Tibial artery (tissue), 4 donors: ENCODE measurements at places on chromosomes 6 and 20.

DNA sequence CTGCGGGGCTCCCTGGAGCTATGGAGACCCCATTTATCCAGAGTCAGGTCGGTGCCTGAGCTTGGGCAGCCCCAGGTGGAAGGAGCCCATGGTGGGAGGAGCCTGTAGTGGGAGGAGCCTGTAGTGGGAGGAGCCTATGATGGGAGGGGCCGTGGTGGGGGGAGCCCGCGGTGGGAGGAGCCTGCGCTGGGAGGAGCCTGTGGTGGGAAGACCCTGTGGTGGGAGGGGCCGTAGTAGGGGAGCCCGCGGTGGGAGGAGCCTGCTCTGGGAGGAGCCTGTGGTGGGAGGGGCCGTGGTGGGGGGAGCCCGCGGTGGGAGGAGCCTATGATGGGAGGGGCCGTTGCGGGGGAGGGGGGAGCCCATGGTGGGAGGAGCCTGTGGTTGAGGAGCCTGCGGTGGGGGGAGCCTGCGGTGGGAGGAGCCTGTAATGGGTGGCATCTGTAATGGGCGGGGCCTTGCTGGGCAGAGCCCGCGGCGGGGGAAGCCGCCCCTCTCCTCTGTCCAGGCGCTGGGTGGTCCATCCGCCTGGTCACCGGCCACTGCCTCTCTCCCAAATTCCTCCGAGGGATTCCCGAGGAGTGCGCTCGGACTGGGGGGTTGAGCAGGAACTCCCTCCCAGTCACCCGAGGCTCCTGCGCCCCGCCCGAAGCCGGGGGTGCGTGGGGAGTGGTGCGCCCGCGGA lies 567 bp upstream of the FNDC11 start:
- peak; percentile 74 for DNase-seq

- no peak for DNase-seq
Measured at GRCh38 chr6:161354276-161354840, 80.5 kb upstream of the AGPAT4 start.

DNA sequence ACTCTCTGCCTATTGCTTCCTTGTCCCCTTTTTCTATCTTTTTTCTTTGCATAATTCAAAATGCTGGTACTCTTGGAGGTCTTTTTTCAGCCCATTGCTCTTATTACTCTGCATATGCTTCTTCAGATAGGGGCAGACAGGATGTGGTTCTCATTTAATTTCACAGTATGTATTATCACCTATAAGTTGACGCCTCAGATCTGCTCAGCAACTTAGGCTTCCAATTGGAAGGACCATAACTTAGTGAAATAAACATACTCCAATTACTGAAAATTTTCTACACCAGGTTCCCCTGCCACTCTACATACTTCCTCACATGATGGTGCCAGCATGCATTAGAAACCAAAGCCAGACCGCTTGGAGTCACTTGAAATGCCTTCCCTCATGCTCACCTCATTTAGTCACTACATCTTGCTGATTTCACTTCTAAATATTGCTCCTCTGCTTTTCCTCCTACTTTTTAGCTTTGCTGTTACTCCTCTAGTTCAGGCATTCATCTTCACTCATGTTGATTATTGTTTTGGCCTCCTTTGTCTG lies 34.5 kb upstream of the AHI1 start:
- no peak for DNase-seq

GRCh38 chr6:158165919-158166416 lies 2.1 kb downstream of the SERAC1 start:
- no peak for DNase-seq

DNA sequence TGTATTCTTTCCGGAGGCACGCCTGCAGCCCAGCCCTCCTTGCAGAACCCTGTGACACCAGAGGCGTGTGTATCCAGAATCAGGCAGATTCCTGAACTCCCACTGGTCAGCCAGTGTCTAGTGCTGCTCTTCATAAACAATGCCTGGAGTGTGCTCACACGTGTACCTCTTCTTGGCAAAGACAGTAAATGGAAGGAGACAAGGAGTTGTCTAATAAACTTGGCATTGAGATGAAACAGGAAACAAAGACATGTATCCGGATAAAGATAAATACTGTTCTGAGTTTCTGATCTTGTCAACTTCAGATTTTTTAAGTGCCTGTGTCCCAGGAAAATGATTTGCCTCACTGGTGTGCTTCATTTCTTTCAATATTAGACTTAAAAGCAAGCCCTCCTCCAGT lies 1.7 kb downstream of the RPS6KA2 start:
- no peak for DNase-seq

GRCh38 chr20:62303340-62304226 lies 786 bp downstream of the ADRM1 start:
- DNase-seq, result peak; percentile 73

GRCh38 chr6:54114991-54115390 lies 3.7 kb downstream of the MLIP start:
- DNase-seq, result no peak

DNA sequence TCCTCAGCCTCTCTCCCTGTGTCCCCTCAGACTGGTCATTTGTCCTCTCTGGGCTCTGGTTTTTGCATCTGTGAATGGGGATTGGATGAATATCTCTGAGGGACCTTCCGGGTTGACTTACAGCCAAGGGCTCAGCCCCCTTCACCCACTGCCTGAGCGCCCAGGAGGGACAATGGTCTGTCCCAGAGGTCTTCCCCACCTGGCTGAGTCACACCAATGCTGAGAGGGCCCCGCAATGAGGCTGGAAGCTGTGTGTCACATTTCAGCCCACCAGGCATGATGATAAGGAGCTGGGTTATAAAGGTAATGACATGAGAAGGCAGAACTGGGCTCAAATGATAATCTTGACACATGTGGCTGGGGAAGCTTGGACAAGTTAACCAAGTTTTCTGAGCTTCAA lies 70.5 kb downstream of the TOX2 start:
- no peak for DNase-seq

DNA sequence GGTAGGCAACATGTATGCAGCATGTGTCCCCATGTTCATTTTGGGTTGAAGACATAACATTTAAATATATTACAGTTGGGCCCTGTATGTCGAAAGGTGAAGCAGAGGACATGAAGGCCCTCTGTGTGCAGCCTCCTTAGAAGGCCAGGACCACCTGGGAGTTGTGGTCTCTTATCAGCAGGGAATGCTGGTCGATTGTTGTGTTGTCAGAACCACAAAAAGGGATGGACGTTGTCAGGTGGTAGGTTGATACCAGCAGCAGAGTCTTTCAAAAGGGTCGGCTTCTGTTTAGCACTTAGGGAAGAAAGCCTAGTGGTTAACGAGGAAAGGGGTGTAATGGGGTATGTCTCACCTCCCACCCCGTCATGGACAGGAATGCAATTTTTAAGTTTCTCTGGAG lies 67.3 kb upstream of the SLC22A1 start:
- DNase-seq, result no peak

- no peak for DNase-seq
Measured at GRCh38 chr6:21967056-21967974, 329.5 kb downstream of the PRL start.

DNA sequence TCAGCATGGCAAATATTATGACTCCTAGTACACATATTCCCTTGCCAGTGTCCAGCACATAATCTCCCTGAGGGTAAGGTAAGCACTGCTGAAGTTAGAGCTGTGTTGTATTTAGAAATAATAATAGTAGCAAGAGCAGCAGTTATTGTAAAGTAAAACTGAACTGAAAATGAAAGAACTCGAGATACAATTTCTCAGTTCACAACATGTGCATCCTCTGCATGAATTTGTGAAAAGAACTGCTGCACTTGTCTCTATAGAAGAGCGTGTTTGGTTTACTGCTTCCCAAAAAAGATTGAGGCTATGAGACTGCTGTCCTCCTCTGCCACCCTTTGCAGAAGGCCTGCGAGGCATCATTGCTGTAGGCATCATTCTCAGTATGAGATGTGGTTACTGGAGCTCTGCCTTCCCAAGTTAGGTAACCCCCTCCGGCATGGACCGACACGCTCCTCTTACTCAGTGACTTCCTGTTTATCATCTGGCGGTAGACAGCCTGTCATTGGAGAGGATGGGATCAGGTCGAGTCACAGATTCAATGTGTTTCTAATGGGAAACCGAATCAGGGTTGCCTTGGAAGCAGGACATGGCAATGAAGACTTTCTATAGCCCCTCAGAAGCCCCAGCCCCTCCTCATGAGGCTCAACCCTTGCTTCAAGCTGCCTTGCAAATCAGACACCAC lies 48.1 kb downstream of the SLC24A3 start:
- no peak for DNase-seq

DNA sequence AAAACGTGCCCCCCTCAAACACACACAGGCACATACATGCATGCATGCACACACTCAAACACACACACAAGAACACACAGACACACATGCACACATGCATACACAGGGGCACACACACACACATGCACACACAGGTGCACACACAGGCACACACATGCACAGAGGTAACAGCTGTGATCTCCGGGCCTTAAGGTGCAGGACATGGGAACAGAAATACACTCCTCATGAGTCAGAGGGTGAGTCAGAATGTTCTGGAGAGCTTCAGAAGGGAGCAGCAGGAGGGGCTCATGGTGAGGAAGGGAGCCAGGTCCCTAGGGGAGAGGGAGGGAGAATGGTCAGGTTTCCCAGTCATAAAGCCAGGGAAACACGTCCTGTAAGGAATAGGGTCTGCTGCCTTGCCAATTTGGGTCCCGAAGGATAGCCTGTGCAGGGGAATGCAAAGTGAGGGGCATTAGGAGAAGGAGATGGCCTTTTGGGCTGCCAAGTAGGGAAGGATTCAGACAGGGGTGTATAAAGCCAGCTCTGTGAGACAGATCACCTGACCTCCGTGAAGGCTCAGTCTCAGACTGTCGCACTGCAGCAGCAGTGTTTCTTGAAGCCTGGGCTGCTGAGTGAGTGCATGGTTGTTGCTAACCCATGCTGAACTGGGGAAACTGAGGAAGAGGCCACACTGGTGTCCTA lies 123.9 kb downstream of the MAFB start:
- no peak for DNase-seq

GRCh38 chr6:95846652-95847051 lies 169.1 kb upstream of the FUT9 start:
- DNase-seq, result no peak

DNA sequence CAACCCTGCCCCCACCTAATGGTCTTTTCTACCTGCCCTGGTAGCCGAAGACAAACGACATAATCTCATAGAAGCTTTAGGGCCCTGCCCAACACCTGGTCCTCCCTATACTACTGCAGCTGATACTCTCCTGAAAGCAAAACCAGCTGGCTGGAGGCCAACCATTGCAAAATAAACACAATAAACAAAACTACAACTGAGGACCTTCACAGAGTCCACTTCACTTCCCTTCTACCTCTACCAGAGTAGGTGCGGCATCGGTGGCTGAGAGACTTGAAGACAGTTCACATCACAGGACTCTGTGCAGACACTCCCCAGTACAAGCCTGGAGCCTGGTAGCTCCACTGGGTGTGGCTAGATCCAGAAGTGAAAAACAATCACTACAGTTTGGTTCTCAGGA lies 476.2 kb downstream of the MMUT start:
- no peak for DNase-seq

- DNase-seq, result no peak
Measured at GRCh38 chr20:51797357-51798025, 4.8 kb downstream of the SALL4 start.

GRCh38 chr20:32966382-32966781 lies 37.9 kb downstream of the SUN5 start:
- DNase-seq, result no peak

- DNase-seq, result no peak
Measured at GRCh38 chr6:5337573-5337972, 76.3 kb downstream of the FARS2 start.

DNA sequence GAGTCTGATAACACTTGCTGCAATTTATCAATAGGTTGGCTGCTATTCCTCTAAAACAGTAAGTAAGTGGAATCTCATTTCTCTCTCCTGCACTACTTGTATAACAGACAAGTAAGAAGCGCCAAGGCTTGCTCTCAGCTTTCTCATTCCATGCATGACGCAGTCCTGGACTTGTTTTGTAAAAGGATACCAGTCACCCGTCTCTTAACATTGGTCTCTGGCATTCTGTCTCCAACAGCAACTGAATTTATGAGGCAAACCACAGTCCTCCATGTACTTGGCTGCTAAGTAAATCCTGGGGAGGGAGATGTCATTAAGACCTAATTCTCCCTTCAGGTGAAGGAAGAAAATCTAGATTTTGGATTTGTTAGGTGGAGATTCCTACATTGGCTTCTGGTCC lies 115.4 kb downstream of the OPN5 start:
- no peak for DNase-seq

GRCh38 chr20:53828682-53829254 lies 235.1 kb upstream of the ZNF217 start:
- no peak for DNase-seq

- no peak for DNase-seq
Measured at GRCh38 chr6:90494067-90494780, 92.6 kb downstream of the MAP3K7 start.

- no peak for DNase-seq
Measured at GRCh38 chr6:41696788-41697187, 38.6 kb downstream of the TFEB start.

DNA sequence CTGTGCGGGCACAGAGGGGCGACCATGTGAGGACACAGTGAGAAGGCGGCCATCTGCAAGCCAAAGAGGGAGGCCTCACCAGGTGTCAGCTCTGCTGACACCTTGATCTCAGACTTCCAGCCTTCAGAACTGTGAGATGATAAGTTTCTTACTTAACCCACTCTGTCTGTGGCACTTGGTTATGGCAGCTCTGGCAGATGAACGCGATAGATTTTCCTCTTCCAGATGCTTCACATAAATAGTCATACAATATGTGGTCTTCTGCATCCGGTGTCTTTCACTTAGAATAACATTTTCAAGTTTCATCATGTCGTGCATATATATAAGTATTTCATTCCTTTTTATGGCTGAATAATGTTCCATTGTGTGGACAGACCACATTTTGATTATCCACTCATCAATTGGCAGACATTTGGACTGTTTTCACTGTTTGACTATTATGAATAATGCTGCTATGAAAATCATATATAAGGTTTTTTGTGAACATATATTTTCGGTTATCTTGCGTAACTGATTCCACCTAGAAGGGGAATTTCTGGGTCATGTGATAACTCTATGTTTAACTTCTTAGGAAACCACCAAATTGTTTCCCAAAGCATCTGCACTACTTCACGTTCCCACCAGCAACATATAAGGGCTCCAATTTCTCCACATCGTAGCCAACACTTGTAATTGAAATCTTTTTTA lies 30.2 kb downstream of the PRR18 start:
- no peak for DNase-seq

DNA sequence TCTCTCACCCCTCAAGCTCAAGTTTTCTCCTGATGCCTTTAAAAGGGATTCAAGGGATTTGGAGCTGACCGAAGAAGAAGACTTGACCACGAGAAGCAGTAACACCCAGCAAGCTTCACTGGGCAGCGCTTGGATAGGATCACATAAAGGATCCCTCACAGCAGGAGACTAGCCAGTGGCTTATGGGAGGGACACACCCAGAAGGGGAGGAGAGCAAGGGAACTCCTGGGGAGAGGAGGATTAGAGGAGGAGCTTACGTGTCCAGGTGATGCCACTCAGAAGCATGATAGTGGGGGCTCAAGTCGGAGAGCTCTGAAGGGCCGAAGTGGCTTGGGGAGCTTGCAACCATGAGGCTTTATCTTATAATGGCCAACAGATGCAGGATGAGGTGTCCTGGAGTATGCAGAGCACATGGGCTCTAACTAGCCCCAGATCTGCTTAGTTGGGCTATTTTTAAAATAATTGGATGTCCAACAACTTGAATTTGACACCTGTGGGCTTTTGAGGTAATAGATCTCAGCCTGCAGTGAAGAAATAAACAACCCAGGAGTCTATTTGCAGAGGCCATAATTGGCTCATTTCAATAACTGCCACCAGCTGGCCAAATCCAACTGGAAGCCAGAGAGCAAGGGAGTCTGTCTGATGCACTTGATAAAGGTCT lies 137.9 kb upstream of the EXOC2 start:
- no peak for DNase-seq
